Nasal cavity respiratory epithelium epithelial cell of viscerocranial mucosa (primary cell): ENCODE measurements at places on chromosomes 7 and 10. TPM values are rescaled to one million over a fixed set of nuclear protein-coding genes. Genes with fewer than 3 reads are reported as not detected.

Gene LRIT1
- total RNA-seq: not detected in 2 replicates

Gene MGAM2
- 0.21 TPM in 1 of 2 replicates, not detected in the other for total RNA-seq

Gene UNCX
- not detected in 2 replicates for total RNA-seq

Gene HNRNPF
- 308 and 310 TPM in 2 replicates for total RNA-seq

Gene GNAT3
- total RNA-seq: not detected in 2 replicates

Gene FAM25G
- total RNA-seq: 10.9 TPM in 1 of 2 replicates, not detected in the other

Gene CPA4
- 8.2 and 21.3 TPM in 2 replicates for total RNA-seq

Gene SCD
- 258 and 325 TPM in 2 replicates for total RNA-seq

Gene WNT16
- total RNA-seq: not detected in 2 replicates

Gene EVX1
- not detected in 2 replicates for total RNA-seq

Gene CHCHD1
- total RNA-seq: 15.7 and 17.8 TPM in 2 replicates

Gene OR2A12
- total RNA-seq: not detected in 2 replicates

Gene CALHM1
- not detected in 2 replicates for total RNA-seq

Gene H2BK1
- total RNA-seq: not detected in 2 replicates

Gene SMURF1
- total RNA-seq: 51.3 and 58.8 TPM in 2 replicates

Gene GCK
- total RNA-seq: 0.14 and 0.34 TPM in 2 replicates
